Stomach (tissue), 19 donors: ENCODE measurements at places on chromosomes 13 and 19. TPM values are rescaled to one million over a fixed set of nuclear protein-coding genes. Genes with fewer than 3 reads are reported as not detected.

IGSF23 gene
- total RNA-seq, result not detected

GPR18 gene
- total RNA-seq, result not detected

VASP gene
- 48.4 TPM for total RNA-seq

UBE2L5 gene
- total RNA-seq, result not detected

LCP1 gene
- total RNA-seq, result not detected

TMEM190 gene
- total RNA-seq, result not detected

GRK1 gene
- not detected for total RNA-seq

CPAMD8 gene
- 10.7 TPM for total RNA-seq

NBEA gene
- 19.3 TPM for total RNA-seq

DNA sequence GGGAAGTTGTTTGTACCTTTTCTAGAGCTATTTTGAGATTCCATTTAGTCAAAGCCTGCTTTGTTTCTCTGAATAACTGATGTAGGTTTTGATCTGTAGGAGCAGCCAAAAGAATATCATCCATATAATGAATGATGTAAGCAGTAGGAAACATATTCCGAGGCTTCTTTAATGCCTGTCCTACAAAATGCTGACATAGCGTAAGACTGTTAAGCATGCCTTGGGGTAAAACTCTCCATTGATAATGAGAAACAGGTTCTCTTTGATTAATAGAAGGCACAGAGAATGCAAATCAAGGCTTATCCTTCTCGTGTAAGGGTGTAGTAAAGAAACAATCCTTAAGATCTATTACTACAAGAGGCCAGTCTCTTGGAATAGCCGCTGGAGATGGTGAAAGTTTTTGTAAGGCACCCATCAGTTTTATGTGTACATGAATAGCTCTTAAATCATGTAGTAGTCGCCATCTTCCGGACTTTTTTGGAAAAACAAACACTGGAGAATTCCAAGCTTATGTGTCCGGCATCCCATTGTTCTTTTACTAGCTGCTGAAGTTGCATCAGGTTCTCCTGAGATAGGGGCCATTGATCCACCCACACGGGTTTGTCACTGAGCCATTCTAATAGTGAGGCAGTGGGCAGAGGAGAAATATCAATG, 13.5 kb downstream of the FPR3 start:
- no peak for DNase-seq

GRCh38 chr13:113996912-113997745, 23.3 kb upstream of the C13orf46 start:
- no peak for DNase-seq

- DNase-seq, result no peak
Observed at GRCh38 chr13:71659404-71659803, 207.6 kb downstream of the DACH1 start.

DNA sequence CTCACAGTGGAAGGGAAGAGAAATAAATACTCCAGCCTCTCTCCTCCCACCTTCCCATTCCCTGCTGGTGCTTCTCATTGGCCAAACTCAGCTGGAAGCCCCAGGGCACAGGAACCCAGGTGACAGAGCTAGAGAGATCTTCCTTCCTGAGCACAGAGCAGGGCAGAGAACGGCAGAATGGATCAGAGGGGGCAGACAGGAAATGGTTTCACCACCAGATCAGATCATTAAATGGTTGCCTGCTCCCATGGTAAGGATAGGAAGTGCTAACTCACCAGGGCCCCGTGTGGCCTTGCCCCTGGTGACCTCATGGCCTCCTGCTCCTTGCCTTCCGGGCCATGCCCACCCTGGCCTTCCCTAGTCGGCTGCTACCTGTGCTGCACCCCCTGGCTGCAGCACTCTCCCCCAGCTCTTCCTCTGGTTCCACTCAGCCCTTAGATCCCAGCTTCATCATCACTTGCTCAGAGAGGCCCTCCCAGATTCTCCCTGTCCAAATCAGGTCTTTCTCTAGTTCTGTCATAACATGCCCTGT, 108.7 kb downstream of the DPF1 start:
- DNase-seq, result no peak

DNA sequence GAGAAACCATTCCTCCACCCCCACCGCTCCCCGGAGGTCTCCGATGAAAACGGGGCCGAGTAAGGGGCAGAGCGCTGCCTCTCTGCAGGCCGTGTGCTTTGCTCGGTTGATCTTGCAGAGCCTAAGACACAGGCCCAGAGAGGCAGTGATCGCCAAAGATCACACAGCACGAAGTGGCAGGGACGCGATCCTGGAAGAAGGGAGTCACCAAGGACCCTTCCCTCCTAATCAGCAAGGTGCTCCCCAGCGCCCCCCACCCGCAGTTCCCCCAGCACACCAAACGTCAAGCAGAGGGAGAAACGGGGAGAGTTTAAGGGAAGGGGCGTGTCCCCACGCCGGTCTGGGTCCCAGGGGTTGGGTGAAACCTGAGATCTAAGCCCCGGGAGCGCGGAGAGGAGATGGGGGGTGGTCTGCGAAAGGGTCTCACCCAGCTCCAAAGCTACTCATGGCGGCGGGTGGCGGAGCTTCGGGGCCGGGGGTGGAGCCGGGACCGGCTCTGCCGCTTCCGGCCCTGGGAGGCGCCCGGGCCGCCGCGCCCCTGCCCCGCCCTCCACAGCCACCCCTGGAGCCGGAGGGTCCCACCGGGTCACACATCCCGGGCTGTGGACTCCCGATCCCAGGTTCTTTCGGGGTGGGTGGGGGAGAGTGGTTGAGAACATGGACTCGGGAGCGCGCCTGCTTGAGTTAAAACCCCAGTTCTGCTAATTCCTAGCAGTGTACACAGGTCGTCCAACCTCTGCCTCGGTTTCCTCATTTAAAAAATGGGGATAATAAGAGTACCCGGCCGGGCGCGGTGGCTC, at the start of gene EML2:
TSS of gene EML2 (minus strand) at position 468 of the 800 bp plus-strand sequence. CDS start at position 447, 21 bp downstream.
- DNase-seq, result peak; percentile 71

DNA sequence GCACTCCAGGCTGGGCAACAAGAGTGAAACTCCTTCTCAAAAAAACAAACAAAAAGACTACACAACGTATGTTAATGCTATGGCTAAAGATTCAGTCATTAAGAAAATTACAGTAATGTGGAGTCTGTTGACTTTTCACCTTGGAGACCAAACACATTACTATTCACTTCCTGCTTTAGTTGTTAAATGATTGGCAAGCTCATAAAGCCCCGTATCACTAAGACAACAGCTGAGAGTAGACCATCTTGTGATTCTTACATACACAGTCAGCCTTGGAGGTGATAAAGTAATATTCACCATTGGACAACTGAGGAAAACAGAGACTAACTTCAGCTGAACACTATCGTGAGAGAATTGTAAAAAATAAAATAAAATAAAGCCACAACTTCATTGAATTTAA, 86.5 kb downstream of the KCTD12 start:
- no peak for DNase-seq

GRCh38 chr19:48415395-48415794, 21.9 kb downstream of the GRIN2D start:
- peak; percentile 78 for DNase-seq

DNA sequence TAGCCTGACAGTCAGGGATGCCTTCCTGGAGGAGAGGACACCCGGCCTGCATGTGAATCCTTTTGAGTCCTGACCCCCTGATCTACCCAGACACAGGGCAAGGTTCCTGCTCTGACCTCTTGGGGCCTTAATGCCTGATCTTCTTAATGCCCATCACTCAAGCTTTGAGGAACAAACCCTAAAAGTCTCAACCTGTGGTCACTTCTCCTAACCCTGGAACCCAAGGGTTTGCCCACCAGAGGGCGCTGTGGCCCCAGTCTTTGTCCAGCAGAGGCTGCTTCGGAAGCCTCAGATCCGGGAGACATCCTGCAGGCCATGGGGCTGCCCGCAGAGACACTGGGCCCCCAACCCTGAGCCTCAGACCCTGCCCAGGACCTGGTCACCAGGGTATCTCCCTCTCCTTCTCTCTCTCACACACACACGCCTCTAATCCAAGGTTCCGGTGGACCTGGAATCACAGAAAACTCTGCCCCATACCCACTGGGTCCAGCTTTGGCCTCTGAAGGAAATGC, 9.8 kb upstream of the DPF1 start:
- peak; percentile 86 for DNase-seq

GRCh38 chr13:43009506-43009905, 13.9 kb upstream of the DNAJC15 start:
- no peak for DNase-seq

GRCh38 chr13:80256352-80256932, 84.5 kb downstream of the SPRY2 start:
- no peak for DNase-seq

DNA sequence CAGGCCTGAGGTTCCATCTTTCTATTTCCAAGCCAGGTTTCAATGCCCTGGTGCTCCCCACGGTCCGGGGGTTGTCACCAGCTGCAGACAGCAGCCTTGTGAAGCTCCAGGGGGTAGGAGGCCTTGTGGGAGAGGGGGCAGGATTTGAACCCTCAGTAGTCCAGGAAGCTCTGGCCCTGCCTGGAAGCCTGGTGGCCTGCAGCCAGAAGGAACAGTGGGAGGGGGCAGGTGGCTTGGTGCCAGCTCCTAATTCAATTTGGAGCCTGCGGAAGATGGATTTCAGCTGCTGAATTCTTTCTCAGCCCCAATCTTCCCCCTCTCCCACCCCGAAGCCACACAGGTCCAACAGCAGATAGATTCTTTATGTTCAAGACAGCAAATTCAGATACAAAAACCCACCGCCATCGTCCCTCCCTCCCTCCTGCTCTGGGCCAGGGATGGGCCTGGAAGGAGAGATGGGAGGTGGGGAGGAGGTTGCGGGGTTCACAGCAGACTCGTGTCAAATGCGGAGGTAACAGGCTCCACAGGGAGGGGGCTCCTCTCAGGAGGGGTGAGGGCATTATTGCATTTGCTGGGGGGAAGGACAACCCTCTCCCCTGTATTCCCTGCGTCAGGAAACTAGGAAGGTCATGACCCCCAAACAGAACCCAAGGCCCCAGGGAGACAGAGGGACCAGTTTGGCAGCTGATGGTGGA, 2.4 kb upstream of the PTGER1 start:
- no peak for DNase-seq

GRCh38 chr13:24161010-24161775, 673 bp downstream of the SPATA13 start:
- peak; percentile 81 for DNase-seq

- no peak for DNase-seq
Observed at GRCh38 chr19:54160182-54160811, 776 bp upstream of the LENG1 start.

- DNase-seq, result no peak
Observed at GRCh38 chr13:27118428-27119054, 53.1 kb downstream of the USP12 start.

DNA sequence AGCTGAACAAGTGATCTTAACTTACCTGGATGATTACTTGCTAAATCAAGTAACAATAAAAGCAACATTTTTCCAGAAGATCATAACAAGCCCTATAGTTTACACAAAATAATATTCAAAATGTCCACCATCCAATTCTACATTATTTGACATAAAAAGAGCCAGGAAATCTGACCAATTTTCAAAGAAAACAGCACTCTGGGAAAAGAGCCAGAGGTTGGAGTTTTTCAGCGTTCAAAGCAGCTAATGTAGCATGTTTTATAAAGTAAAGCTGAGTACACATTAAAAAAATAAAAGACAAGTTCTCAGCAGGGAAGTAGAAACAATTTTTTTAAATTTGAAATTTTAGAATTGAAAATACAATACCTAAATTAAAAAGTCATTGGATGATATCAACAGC, 62.6 kb downstream of the UFM1 start:
- DNase-seq, result no peak

DNA sequence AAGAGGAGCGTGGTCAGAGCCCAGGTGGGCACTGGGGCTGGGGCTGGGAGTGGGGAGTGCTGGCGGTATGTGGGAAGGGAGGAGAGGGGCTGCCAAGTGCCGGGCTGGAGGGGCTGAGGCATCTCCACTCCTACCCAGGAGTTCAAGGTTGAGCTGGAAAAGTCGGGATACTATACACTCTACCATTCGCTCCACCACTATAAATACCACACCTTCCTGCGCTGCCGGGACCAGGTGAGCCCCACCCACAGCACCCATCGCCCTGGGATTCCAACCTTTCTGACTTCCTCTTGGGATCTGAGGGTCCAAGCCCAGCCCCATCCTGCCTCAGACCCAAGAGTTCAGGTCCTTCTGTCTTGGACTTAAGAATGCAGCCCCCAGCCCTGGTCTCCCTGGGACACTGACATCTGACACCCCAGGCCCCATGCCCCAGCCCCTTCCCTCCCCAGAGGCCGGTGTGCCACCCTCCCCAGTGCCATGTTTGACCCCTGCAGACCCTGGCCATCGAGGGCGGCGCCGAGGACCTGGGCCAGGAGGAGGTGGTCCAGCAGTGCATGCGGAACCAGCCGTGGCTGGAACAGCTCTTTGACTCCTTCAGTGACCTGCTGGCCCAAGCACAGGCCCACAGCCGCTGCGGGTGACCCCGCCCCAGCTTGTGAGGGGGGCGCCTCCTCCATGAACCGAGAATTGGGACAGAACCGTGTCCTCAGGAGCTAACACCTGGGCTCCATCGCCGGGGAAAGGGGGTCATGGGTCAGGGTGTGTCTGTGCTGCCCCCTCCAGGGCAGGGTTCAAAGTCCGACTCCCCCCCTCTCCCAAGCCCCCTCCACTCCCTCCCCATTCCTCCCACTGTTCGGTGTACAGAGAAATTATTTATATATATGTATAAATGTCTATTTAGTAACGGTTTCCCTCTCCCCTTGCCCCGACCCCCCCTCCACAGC, 14.7 kb downstream of the RRAS start:
- DNase-seq, result no peak

DNA sequence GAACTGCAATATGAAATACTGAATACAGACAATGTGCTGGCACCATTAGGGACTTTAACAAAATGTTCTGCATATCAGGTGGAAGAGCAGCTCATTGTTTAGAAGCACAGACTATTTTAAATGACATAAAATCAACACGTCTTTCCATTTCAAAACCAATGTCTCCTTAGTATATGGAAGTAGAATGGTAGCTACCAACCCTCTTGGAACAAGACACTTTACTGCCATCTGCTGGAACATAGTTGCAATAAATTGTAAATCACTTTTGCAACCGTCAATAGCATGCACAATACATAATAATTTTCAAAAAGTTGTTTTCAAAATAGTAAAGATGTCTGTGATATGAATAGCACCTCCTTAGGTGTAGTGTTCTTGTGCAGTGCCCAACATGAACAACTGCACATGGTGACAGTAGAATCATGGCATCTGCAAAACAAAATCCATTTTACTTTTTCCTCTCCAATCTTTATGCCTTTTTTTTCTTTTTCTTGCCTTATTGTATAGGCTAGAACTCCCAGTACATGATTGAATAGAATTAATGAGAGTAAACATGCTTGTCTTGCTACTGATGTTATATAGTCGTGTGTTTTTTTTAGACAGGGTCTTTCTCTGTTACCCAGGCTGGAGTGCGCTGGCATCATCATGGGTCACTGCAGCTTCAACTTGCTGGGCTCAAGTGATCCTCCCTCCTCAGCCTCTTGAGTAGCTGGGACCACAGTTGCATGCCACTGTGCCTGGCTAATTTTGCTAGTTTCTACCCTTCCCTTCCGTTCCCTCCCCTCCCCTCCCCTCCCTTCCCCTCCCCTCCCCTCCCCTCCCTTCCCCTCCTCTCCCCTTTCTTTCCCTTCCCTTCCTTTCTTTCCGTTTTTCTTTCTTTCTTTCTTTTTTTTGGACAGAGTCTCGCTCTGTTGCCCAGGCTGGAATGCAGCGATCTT, 7.8 kb upstream of the LYPD5 start:
- peak; percentile 67 for DNase-seq
